ENCODE measurements at places on chromosomes 6 and 20.

GRCh38 chr20:50734730-50735679 is 3.6 kb downstream of the PARD6B start:
- no peak for DNase-seq

DNA sequence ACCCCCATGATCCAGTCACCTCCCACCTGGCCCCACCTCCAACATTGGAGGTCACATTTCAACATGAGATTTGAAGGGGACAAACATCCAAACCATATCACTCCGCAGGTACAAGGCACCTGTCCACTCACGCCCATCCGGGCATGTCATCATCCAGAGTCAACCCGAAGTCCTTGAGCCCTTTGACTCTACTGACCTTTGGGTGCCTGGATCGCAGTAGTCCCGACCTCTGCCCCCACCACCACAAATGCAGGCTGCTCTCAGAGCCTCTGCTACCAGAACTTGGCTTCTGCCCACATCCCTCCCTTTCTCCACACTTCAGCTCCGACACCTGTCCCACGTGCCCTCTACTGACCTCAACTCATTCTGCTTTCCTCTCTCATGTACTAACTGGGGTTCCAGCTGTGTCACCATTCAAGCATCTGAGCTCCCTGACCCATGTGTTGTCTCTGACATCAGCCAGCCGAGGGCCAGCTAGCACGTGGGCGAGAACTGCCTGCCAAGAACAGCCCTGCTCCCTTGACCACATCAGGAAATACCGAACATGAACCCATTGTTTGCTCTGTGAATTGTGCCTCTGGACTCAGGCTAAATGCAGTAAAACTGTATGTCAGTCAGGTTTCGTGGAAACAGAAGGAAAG is 498.3 kb upstream of the SULF2 start:
- DNase-seq: no peak

DNA sequence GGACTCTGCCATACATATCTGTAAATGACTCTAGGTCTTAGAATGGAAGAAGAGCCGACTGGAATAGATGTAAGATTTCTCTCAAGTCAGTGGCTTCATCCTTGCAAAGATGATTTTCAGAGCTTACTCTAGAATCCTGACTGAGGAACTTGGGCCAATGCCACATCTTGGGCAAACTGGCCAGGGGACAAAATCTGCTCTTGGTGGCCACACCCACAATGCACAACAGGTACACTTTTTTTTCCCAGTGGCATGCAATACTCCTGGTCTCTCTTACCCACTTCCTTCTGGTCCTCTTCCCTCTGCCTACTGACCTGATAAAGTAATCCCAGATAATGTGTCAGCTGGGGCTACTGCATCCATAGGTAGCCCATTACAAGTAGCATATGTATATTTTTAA is 13.4 kb downstream of the CLIC5 start:
- DNase-seq: no peak

DNA sequence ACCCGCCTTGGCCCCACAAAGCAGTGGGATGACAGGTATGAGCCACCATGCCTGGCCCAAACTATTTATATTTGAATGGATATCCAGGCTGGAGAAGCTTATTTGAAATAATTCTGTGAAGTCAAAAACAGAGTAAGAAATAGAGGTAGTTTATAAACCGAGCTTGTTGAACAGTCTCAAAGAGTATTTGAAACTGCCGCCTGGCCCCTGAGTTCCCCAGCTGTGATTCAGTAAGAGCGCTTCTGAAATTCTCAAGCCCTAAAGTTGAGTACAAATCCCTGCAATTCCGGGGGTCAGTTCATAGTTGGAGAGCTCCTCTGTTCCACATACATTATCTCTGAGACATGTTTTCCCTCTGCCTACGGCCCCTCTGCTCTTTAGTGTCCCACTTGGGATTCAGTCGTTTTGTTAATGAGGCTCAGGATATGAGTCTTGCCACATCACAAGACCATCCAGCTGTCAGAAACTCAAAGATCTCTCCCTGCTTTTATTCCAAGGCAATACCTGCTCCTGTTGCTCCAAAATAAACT is 127.8 kb downstream of the SOD2 start:
- DNase-seq: no peak

- DNase-seq: no peak
Observed at GRCh38 chr6:50939931-50940330, 121.3 kb downstream of the TFAP2B start.

GRCh38 chr6:151147118-151147832 is 92.5 kb upstream of the AKAP12 start:
- no peak for DNase-seq
